ENCODE measurements at places on chromosomes 13 and 19.

DNA sequence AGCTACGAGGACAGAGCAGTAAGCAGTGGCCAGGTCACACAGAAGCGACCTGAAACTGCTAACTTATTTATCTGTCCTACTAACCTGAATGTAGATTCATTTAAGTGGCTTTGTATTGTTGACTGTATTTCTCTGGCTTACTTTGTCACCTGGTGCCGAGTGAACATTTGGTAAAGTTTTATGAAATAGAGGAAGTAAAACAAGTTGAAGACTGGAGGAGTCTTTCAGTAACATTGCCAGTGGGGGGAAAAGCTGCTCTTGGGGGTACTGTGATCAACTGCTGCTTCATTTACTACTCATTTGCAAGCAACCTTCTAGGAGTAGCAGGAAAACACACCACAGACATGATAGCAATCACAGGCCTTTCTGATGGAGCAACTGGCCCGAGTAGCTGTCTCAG, 615.0 kb downstream of the FGF9 start:
- DNase-seq: no peak

DNA sequence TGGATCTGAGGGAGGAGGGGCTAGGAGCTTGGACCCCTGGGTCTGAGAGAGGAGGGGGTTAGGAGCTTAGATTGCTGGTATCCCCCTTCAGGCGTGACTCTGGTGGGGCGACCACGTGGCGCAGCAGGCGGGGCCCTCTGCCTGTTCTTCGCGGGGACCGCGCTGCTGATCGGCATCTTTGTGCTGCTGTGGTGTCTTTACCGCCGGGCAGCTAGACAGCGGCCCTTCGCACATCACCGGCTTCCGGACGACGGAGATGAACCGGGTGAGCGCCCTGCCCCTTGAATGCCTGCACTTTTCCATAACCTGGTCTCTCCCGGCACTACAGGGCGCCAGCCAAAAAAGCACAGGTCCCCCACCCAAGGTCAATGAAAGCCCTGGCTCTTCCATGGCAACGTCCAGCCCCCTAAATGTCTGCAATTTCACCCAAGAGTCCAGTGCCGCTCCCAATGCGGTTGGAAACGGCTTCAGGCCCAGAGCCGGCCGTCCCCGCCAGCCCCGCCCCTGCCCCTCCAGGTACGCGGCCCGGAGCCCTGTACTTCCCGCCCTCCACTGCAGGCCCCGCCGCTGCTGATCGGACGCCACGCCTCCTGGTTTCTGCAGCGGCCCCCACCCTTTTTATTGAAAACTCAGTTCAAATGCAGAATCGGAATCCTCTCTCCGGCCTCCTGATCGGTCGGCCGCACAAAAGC, 2.8 kb downstream of the GFY start:
- DNase-seq: no peak

DNA sequence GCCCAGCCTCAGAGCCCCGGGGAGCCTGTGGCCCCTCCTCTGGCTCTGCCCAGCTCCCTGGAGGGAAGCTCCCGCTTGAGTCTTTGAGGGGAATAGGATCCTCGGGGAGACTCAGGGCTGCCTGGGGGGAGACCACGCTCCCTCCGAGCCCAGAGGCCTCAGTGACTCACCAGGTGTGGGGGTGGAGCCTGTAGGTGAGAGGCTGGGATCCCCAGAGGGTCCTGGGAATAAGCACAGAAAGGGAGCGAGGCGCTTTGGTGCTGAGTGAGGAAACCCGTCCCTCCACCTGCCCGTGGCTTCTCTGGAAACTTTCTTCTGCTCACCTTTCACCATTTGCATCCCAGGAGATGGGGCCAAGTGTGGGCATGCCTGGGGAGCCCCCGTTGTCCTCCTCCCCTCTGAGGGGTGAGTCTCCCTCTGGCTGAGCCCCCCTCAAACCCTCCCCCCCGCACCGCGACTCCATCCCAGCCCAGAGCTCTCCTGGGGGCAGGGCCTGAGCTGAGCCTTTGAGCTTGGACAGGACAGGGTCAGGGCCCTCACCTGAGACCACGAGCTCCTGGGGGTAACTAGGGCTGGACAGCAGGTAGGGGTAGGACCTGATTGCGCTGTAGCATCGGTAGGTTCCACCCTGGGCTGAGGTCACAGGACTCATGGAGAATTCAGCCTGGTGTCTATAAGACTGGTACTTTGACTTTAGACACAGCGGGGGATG, 2.7 kb downstream of the LILRB5 start:
- DNase-seq: no peak

DNA sequence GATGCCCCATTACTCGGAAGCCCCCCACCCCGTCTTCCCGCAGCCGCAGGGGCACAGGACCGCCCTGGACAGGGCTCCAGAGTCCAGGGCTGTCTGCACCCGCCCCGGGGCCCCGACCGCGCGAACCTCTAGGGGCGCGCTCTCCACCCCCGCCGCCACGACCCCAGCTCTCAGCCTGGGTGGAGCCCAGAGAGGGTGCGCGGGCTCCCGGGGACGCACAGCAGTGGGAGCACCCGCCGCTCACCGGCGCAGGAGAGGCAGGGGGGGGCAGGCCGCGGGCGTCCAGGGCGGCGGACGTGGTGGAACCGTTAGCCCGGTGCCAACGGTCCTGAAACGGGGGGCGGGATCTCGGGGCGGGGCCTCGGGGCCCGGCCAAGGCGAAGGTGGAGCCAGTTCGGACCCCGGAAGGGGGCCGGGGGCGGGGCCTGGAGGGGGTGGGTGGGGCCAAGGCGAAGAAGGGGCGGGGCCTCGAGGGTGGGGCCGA, at the start of gene ATP8B3:
Gene ATP8B3 (minus strand): TSS at position 335 of the 484 bp plus-strand sequence. CDS start 540 bp downstream, outside the sequence.
- DNase-seq: peak; percentile 77

GRCh38 chr19:38287604-38288003, 16.4 kb upstream of the C19orf33 start:
- no peak for DNase-seq

DNA sequence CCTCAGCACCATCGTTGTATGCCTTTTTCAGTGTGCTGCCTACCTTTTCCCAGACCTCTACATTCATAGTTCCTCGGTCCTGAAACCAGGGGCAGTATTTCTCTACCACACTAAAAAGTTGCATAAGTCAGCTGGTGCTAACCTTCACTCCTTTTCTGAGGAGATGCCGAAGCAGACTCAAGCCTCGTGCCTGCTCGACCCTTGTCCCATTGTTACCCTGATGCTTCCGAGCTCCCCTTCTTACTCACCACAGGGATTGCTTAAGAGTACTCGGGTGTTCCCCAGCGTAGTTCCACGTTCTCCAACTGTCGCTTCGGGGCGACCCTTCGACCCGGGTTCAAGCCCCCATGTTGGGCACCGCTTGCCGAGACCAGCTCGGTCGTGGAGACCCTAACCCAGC, 19.0 kb upstream of the IL17D start:
- DNase-seq: no peak

DNA sequence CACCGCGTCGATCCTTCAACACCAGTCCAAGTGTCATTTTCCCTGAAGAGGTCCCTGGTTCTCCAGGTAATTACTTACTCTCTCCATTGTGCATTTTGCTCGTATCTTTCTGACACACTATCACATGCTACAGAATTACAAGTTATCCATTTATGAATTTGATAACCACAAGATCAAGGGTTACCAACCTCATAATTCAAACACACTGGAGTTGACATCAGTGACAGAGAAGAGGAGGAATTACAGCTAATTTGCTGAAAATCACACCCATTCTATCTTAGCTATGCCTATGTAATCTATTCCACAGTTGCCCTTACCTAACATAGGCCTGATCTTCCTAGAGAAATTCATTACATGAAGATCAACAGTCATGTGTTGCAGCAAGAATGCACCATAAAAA, 14.2 kb downstream of the ZC3H13 start:
- DNase-seq: no peak

DNA sequence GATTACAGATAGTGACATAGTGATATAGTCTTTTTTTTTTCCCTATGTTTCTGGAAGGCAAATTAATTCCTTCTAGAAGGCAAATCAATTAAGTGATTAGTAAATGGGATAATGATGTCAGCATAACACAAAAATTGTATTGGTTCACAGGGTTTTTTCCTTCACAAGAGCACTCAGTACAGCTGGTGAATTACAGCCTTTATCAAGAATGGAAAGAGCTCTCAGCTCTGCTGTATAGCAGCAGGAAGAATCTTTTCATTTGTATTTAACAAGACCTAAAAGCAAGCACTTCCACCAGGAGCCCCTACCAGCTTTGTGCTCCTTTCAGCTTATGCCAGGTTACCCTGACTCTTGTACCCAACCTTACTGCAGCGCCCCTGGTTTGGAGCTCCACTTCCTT, 90.8 kb downstream of the SERP2 start:
- no peak for DNase-seq

DNA sequence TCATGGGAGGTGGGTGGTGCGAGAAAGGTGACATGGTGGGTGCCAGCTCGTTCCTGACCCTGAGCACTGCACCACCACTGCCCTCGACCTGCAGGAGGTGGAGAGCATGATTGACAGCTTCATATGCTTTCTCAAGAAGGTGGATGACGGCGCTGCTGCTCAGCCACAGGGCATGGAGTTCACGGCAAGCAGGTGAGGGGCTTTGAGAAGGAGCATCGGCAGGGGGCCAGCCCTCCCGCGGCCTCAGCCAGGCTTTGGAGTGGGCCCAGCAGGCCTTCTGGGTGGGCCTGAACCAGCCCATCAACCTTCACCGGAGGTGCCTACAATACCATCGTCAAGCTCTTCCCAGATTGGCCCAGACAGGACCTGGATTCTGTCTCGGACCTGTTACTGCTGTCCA, 18.9 kb upstream of the ZNF14 start:
- DNase-seq: no peak

DNA sequence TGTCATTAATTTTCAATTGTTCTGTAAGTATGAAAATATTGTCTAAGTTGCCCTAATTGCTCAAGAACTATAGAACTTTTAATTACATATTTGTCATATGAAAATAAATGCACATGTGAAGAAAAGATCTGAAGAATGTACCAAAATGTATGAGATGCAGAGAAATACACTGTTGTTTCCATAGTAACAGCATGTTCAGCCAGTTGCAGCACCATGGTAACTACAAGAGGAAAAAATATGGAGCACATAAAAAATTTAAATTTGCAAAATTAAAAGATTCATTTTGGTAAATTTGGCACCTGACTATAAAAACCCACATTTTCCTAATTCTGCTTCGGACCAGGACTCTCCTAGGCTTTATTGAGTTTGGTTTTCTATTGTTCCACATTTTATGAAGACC, 1170.0 kb upstream of the MIR17HG start:
- DNase-seq: no peak

DNA sequence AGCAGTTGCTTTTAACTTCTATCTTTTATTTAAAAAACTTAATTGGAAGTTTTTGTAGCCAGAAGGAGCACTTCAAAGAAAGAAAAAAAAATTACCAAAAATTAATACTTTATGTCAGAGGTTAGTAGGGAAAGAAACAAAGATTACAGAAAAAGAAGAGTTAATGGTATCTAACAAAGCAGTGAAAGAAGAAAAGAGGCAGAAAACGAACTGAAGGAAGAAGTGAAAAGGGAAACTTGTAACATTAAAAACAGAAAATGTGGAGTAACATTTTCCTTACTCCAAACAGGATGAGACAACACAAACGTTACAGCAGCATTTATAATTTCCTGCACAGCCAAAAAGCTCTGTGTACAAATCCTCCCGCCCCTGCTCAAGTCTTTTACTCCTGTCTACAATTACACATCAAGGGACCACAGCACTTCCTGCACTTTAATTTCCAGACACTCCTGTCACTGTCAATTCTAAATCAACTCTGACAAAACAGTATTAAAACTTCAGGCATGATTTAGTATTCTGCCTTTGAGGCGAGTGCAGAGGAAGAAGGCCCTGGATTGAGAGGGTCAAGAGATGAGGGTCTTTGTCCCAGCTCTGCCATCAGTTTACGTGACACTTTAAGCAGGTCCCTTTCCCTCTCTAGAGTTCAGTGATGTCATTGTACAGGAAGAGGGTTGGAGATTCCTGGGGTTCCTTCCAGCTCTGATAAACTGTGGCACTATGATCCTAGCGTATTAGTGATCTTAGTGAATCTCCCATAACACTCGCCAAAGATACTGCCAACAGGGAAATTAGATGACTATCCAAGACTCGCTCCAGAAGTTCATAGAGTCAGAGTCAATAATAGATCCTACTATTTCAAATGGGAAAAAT, 53.2 kb upstream of the LSM14A start:
- DNase-seq: no peak

DNA sequence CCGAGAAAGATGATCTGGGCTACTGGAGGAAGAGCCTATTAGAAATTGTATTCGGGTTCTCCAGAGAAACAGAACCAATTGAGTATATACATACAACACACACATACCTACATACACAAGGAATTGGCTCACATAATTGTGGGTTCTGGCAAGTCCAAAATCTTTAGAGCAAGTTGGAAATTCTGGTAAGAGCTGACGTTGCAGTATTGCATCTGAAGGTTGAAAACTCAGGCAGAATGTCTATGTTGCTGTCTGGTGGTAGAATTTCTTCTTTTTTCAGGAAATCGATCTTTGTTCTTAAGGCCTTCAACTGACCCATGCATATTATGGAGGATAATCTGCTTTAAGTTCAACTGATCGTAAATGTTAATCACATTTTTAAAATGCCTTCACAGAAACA, 15.5 kb upstream of the OLFM4 start:
- DNase-seq: no peak

DNA sequence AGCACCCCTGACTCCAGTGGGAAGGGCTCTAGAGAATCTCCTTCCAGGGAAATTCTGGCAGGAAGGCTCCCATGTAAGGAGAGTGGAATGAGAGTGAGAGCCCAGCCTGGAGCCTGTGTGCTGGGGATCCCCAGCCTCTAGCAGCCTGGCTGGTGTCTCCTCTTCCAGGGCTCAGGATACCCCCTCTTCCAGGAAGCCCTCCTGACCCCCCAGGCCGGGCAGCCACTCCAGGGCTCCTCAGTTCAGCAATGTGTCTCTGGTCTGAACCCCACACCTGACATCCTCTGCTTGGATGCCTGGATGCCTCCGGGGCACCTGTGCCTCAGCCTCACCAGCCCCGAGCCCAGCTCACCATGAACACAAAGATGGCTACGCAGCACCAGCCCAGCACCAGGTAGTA, 3.0 kb downstream of the C19orf33 start:
- no peak for DNase-seq

GRCh38 chr19:15197275-15197941, 3.4 kb downstream of the NOTCH3 start:
- DNase-seq: peak; percentile 88

DNA sequence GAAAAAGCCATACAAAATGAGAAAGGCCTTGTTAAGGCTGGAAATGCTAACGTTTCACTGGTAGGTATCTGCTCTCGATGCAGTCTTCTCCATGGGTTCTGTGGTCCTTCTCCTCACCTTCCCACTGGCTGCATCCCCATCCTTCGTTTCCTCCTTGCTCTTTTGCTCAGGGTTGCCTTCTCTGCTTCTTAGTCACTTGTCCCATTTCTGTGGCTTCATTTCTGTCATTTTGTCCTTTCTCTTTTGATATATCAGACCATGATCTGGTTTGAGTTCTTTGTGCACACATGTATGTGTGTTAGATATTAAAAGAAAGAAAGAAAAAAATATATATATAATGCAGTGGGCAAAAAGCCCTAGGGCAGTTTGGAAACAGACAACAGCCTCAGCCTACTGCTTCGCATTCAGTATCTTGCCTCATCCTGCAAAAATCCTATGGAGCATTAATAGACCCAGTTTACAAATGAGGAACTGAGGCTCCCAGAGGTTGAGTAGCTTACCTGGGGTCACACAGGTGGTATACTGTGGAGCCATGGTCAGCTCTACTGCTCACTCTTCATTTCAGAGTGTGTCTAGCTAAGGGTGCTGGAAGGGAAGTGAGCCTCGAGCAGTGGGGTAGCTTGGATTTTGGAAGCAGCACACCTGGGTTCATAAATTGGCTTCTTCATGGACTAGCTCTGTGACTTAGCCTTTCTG, 57.6 kb upstream of the MEDAG start:
- no peak for DNase-seq

GRCh38 chr13:47976325-47976724, 24.7 kb downstream of the SUCLA2 start:
- no peak for DNase-seq

GRCh38 chr13:50908371-50908770, 1.2 kb upstream of the RNASEH2B start:
- peak; percentile 86 for DNase-seq

All from NAMALWA (cell line).